ENCODE measurements at places on chromosomes 5 and 9.

- no peak for DNase-seq
These were observed 9.6 kb downstream of the NDST1 start for GRCh38 chr5:150517272-150518152.

DNA sequence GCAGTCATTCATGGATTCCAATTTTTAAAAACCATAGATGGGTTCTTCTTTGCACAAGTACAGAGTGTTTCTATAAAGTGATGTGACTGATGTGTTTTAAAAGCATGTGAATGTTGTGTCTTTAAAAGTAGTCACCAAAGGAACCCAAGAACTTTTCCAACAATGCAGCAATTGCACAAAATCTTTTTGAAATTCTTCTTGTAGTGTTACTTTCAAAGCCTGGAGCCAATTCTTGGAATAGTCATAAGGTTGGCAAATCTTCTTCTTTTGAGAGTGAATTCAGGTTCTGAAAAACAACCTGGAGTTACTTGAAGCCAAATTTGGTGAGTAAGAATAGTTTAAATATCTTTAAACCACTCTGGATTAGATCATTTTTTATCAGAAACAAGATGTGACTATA, 10.5 kb downstream of the GRAMD2B start:
- no peak for DNase-seq

DNA sequence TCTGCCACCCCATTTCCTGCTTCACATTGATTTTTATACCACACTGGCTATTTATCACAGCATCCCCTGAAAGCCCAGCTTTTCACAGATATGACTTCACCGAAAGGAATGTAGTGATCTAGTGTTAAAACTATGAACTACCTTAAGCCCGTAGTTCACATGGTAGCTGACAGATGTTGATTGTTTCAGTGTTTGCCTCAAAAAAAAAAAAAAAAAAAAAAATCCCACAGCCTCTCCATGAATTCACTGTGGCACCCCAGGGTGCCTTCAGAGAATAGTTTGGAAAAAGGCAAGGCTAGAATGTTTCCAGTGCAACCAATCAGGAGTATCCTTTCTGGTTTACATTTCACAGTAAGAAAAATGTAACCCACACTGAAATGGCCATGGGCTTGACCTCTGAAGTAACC, 37.1 kb downstream of the GLIS3 start:
- no peak for DNase-seq

- DNase-seq = no peak
These were observed 46.7 kb downstream of the MEF2C start for GRCh38 chr5:88836195-88836838.

- no peak for DNase-seq
These were observed 1.7 kb downstream of the DENND4C start for GRCh38 chr9:19231904-19232822.

GRCh38 chr5:98940581-98940980, 11.8 kb upstream of the CHD1 start:
- DNase-seq = no peak

DNA sequence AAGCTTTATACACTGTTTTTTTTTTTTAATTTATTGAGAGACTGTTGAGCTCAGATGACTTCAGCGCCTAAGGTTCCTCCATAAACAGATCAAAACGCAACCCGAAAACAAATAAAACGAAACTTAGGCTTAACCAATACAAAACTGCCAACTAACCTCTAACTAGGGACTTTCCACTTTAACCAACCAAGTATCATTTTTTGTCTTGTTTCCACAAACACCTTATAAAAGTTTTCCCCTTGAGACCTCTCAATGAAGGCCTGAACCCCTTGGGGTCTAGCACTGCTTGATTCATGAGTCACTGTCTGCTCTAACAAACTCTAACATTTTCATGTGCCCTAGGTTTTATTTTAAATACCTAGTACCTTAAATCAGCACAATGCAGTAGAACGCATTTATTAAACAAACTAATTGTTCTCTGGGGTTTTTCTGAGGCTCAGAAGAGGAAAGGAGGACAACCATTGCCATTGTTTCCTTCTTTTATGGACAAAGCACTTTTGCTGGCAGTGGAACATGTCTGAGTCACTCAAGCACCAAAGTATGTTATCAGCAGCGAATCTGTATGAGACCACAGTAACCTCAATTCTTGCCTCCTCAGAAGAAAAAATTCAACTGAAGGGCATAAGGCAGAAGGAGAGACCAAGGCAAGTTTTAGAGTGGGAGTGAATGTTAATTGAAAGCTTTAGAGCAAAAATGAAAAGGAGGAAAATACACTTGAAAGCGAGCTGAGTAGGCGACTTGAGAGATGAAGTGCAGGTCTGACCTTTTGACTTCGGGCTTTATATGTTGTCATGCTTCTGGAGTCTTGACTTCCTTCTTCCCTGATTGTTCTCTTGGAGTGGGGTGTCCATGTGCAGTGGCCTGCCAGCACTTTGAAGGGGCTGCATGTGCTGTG, 97.7 kb upstream of the HCN1 start:
- DNase-seq = no peak

DNA sequence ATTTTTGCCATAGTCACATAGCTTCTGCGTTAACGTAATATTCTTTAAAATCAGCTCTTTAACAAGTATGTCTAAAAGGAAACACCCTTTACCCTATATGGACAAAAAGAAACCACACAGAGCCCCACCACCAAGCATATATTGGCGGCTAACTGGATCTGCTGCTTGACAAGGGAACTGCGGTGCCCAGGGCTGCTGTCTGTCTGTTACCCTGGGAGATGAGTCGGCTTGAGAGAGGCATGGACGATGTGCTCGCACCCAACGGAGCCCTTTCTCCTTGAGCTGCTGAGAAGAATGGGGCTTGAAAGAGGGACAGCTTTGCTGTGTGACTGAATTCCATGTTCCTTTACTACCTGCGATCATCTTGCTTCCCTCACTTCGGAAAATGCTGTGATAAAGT, 158.6 kb upstream of the SHB start:
- DNase-seq = no peak

All from stimulated activated CD4-positive, alpha-beta T cell treated with anti-CD3 and anti-CD28 coated beads, TNF-alpha, amount 100 ng/mL, for 24 hours (primary cell).